ENCODE measurements at places on chromosomes 6 and 20. TPM values are rescaled to one million over a fixed set of nuclear protein-coding genes. Genes with fewer than 3 reads are reported as not detected.

Gene TSHZ2
- 45.5 TPM for total RNA-seq

Gene RBM24
- total RNA-seq, result 0.88 TPM

Gene RIPPLY2
- 1.6 TPM for total RNA-seq

Gene CYB5R4
- total RNA-seq, result 17.4 TPM

Gene TSPYL4
- 46.7 TPM for total RNA-seq
